ENCODE measurements at places on chromosomes 2 and 18.

DNA sequence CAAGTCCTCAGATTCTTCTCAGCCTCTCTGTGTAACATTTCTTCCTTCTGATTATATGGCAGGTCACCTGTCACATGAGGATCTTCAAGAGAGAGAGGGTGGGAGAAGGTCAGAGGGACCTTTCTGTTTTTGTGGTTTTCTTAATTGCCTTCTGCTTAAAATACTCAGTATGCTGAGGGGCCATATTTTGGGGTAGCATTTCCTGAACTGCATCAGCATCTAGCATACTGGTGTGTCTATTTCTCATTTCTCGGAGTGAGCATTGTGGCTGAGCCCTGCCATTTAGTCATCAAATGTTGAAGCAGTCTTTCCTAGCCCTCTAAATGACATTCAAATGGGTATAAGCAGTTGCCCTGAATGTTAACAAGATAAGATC, 162.7 kb downstream of the MYO3B start:
- DNase-seq, result no peak

DNA sequence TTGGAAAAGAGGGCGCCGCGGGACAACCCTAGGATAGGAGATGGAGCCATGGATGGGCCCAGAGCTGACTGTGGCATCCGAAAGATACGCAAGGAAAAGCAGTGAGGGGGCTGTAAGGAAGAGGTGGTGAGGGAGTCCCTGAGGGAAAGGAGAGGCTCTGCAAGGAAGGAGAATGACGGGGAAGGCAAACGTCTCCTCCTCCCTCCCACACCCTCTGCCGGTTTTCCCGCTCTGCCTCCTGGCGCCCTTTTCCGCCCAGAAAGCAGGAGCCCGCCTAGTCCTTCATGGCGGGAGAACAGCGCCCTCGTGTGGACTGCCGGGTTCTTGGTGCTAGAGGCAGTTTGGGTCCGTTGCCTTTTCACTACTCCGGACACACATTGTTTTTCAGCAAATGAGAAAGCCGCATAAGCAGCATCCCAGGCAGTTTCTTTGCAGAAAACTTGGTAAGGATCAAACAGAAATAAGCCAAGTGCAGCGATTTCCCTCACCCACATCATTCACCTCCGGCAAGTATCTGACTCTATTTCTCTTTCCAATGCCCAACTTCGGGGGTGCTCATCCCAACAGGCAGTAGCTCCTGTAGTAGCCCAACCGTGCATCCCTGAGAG, 200.4 kb downstream of the INO80D start:
- peak; percentile 74 for DNase-seq

GRCh38 chr2:151198645-151199044, 63.0 kb downstream of the RBM43 start:
- DNase-seq, result no peak

GRCh38 chr2:198036029-198036879, 231.9 kb downstream of the PLCL1 start:
- DNase-seq, result no peak

DNA sequence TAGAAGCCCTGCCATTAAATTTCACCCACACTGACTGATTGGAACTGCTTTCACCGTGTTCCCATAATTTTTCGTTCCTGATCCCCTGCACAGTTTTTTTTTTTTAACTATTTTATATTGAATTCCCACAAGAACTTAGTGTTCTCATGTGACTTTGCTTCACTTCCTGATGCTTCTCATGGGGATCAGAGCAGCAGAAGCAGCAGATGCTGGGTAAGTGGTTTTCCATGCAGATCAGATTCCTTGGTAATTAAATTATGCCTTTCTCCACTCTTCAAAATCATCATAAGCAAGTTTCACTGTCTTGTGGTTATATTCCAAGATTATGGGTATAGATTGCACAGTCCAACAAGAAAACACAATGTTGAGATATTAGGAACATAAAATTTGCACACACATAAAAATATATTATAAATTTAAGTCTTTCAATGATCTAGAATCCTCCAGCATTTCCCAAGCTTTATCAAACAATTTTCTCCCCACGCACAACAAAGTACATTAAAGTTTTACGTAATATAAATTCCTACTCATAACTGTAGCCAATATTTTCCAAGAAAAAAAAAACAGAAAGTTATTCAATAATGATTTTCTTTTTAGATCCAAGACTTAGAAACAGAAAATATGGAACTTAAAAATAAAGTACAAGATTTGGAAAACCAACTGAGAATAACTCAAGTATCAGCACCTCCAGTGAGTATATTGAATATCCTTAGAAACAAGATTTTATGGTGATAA, 277.9 kb downstream of the GULP1 start:
- DNase-seq, result no peak

GRCh38 chr18:60082790-60083189, 183.0 kb downstream of the PMAIP1 start:
- no peak for DNase-seq

GRCh38 chr2:6186332-6187151, 494.4 kb downstream of the SOX11 start:
- no peak for DNase-seq

DNA sequence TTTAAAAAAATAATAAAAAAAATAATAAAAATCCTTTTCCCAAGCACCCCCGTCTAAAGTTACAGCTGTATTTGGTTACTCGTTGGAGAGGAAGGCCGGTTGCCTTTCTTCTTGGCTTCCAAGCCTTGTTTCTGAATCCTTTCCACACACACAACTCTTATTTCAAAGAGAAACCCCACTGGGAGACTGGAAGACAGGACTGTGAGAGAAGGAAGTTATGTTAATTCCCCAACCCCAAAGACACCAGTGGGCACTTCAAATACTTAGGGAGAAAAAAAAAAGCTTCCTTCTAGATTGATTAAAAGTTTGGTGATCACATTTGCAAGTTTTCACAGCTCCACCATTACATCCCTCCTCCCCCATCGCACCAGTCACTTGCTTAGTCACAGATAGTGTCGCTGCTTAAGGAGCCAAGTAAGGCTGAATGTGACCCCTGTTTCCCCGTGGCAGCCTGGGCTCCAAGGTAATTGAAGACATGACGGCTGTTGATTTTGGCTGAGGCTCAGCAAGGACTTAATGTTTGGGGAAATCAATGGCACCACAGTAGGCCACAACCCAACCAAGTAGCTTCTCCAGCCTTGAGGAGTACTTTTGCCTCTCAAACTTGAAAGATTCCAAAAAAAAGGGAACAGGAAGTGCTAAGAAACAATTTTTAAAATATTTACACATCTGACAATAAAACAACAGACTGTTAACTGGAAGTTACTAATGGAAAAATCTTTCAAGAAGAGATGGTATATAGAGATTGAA, 40.8 kb upstream of the FRZB start:
- DNase-seq, result no peak

DNA sequence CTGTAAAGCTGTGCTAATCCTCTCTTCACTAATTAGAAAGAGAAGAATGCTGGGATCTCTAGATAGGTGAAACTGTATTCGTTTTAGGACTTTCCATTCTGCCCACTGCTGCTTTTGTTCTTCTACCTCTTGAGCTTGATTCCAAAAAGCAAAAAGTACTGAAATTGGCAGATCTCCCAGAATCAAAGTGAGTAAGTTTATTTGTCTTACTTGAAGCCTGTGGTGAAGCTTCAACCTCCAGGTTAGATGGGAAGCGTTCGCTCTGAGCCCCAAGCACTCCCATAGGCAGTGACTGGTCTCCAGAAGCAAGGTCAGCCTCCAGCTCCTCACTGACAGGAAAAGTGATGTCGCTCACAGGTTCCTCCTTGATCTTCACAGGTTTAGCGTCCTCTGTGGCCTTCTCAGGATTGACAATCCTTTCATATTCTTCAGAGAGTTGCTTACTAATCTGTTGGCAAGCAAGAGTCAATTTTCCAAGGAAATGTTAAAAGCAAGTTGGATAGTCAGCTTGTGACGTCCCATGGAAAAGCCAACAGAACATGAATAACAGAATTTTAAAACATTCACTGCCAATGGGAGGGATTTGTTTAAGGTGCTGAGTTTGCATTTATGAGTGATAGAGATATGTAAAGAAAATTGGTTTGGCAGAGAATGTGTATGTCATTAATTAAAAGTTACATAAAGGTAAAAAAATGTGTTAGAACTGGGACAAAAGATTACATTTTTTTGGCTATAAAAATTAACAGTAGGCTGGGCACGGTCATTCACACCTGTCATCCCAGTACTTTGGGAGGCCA, 8.1 kb downstream of the SUPT7L start:
- DNase-seq, result no peak

DNA sequence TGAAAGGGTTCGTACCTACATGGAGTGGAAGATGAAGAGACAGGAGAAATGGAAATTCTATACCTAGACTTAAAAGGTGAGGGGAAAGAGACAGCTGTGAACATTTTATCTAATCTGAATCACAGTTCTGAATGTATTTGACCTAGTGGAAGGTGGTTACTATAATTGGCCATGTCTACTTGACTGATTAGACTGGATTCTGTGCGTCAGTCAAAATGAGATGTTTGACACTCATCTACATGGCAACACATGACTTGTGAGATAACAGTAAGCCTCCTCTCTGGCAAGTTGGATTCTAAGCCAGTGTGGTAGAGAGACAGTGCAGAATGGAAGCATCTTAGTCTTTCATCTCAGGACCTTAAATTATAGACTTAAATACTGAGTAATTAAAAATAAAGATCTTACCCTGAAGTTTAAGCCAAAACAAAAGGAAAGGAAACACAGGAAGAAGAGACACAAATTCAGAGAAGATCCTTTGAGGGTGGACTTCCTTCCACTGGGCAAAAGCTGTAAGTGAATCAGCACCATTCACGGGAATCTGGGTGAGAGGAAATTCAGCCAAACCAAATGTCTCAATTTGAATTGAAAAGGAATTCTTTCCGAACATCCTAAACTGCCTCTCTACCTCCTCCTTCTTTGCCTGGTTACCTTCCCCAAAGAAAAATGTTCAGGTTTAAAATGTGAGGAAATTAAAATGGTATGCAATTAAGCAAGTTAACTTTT, 121.6 kb downstream of the EHBP1 start:
- no peak for DNase-seq

DNA sequence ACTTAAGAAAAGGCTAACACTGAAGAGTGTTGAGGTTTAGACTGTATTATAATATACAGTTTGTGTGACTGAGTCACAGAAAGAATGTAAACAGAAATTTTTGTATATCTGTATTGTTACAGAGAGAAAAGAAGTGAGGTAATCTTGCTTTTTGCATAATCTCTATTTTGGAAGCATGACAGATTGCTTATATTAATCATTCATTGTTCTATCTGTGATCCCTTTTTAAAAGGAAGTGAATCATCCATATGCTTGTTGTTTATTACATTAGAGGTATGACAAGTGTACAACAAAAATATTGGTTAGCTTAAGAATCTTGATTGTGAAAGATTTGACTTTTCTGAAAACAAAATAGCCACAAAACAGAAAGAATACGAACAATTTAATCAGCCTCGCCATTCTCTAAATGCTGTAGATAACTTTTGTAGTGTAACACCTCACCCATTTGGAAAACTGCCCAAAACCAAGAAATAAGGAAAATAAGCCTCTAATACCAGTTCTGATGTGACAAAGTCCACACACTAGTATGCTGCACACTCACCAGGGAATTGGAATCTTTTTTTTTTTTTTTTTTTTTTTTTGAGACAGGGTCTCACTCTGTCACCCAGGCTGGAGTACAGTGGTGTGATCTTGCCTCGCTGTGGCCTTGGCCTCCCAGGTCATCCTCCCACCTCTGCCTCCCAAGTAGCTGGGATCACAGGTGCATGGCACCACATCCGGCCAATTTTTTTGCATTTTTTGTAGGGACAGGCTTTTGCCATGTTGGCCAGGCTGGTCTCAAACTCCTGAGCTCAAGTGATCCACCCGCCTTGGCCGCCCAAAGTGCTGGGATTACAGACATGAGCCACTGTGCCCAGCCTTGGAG, 91.5 kb upstream of the LPIN2 start:
- DNase-seq, result no peak

GRCh38 chr2:183224948-183225347, 100.7 kb downstream of the NUP35 start:
- DNase-seq, result no peak

GRCh38 chr18:5513947-5514346, 29.9 kb downstream of the EPB41L3 start:
- no peak for DNase-seq

GRCh38 chr2:54671875-54672589, 51.4 kb upstream of the EML6 start:
- no peak for DNase-seq

DNA sequence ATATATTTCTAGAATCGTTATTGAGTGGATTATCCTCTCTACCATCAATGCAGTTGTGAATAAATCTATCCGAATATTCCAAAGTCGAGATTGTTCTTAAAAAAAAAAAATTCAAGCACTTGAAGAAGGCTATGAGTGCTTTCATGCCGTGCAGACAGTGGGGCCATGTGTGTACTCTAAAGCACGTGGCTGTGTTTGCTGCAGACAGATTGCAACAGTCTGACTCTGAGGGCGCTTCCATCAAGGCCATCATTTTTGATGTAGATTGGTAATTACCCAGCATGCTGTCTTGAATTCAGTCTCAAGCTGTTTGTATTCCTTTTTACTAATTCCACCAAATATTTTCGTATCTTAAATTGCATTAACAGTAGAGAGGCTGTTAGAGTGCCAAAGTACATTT, 325.9 kb upstream of the LINC00305 start:
- no peak for DNase-seq

DNA sequence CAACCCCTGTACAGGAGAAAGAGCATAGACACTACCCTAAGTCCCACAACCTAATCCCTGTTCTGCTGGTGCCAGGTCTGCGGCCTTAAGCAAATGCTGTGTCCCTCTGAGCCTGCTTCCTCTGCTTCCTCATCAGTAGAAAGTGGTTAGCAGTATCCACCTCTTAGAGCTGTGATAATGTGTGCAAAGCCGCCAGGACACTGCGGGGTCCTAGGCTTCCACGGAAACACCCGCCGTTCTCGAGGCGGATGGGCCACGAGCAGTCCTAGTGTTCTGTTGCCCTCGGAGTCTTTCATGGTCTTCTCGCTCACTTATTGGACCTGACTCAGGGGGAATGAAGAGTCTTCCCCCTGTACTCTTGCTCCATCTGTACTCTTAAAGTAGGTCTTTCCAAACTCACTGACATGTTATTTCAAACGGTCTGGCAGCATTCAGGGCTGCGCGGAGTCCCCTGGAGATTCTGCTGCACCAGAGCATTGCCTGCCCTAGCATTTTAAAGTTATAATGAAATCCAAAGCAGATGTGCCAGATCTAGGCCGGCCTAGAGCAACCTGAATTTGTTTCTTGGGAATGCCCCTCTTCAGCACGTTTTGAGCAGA, 107.2 kb upstream of the ZNF236 start:
- DNase-seq, result no peak

DNA sequence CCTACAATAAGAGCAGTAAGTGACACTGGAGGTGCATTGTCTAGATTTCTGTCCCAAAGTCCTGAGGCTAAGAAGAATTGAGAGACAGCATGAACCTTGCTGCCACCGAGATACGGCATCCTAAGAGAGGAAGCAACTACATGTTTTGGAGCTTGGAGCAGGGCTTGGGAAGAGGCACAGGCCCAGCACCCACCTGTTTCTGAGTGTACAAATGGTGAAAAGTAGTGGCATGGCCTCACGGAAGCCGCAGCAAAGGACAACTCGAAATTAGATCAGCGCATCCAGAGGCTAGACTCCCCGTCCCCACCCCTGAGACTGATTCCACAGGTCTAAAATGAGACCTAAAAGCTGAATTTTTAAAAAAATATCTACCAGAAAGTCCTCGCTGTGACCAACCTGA, 127.5 kb downstream of the PTGR3 start:
- no peak for DNase-seq

Measured in erythroblast (primary cell).